ENCODE measurements at places on chromosomes 6 and 20.

DNA sequence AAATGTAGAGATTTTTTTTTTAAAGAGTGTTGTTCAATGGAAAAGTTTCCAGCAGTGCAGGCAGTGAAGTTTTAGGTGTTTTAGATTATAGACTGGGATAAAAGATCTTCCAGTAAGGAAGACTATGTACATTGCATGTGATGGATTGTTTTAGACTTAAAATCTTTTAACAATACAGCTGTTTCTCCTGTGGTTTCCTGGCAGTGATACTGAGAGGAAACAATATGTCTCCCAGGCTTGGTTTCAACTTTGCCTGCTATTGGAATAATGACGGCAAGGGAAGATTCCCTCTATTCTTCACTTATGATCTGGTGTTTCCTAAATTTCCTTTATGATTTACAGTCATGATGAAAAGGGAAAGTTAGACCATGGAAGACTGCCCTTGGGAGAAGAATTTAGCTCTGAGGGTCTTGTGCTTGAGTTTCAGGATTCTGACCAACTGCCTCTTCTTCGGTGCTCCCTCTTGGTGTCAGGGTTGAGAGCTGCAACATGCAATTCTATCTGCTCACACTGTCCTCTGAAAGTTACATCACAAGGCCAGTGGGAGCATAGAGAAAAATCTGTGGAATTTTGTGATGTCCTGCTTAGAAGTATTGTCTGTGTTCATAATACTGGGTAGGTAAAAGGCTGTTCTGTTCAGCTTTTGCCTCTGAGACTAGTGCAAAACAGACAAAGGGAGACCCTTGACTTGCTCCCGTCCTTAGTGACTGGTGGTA lies 262.8 kb upstream of the MAN1A1 start:
- no peak for DNase-seq

- no peak for DNase-seq
Observed at GRCh38 chr6:63391203-63391970, 71.6 kb upstream of the LGSN start.

DNA sequence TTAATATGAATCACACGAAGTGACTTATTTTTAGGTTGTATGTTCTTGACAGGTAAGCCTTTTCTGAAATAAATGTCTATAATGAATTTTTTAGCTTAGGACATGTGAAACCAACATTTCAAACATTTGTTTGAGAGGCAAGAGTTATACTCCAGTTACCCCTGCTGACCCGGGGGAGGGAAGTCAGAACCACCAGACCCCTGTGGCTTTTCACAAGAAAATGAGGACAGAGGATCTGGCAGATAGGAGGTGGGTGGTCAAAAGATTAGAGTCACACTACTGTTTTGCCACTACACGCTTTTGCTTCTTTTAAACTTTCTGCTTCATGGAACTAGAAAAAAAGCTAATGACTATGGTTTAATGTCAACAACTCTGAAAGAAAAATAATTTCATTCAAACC lies 27.5 kb upstream of the ADGRF4 start:
- no peak for DNase-seq

- DNase-seq: no peak
Observed at GRCh38 chr6:15914553-15914952, 214.3 kb upstream of the MYLIP start.

DNA sequence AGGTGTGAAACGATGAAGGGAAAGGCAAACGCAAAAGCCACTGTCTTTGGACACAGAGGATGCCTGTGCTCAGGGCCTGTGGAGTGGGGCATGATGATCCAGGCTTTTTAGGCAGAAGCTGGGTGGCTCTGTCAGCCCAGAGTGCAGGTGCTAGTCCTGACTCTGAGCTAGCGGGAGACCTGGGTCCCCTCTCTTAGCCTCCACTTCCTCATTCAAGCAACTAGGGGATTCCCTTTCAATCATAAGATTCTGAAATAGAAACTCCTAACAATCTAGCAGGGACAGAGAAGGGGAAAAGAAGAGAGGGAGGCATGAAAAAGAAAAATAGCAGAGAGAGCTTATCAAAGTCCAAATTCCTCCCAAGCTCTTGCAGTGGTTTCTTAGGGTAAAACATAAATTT lies 7.6 kb upstream of the HIVEP2 start:
- DNase-seq: no peak

GRCh38 chr20:42218621-42219374 lies 600.6 kb upstream of the CHD6 start:
- no peak for DNase-seq

- DNase-seq: no peak
Observed at GRCh38 chr20:40902661-40903060, 126.0 kb upstream of the TOP1 start.

DNA sequence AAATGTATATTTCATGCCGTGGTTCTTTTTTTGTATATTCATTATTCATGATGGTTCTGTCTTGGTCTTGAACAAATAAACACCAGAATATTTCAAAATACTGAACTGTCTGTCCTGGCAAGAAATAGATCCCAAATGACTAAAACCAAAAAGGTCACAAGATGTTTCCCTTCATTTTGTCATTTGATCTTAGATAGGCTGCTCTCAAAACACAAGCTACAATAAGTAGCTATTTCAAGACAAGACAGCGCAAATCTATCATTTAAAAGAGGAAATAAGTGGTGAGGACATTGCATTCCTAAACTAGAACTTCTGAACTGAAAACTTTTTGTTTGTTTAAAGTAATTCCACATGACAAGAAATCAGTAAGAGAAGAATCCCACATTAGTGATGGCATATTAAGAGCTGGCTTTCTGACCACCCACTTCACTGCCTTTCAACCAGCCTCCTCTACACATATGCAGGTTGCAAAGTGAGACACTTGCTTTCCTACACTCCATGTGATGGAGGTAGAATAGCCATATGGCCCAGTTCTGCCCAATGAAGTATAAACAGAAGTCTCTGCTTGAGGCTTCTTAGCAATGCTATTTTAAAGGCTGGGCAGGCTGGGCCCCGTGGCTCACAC lies 54.4 kb upstream of the CCDC28A start:
- no peak for DNase-seq

- DNase-seq: no peak
Observed at GRCh38 chr6:37319156-37319555, 34.6 kb upstream of the RNF8 start.

DNA sequence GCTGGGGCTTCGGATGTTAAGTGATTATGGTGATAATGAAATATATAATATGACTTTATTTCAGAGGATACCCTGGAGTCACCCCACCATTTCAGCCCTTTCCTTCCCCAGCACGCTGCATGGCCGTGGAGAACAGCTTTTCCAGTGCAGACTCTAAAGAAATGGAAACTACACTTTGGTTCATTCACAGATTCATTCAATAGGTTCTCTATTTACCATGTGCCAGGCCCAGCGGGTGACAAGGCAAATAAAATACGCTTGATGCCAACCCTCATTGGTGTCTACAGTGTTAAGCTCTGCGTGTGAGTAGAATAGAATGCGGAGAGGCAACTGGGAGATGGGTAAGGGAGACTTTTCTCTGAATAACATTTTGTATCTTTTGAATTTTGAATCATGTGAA lies 89.7 kb downstream of the TCP11 start:
- DNase-seq: no peak

DNA sequence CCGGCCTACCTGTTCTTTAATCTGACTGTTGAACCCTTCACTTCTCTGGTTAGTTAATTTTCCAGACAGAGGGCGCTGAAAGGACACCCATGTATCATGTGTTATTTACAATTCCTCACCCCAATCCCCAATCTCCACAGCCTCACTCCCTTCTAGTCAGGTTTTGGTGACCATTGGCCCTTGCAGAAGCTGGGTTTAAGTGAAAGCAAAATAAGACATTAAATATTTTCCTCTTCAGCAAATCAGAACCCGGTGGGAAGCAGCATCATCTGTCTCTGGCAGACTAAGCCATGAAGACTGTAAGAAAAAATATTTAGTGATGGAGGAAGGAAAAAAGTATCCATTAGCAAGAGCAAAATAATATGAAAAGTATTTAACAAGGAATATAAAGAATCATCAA lies 9.4 kb upstream of the HLA-DQA1 start:
- no peak for DNase-seq

- DNase-seq: no peak
Observed at GRCh38 chr6:53579338-53579737, 34.4 kb upstream of the GCLC start.

DNA sequence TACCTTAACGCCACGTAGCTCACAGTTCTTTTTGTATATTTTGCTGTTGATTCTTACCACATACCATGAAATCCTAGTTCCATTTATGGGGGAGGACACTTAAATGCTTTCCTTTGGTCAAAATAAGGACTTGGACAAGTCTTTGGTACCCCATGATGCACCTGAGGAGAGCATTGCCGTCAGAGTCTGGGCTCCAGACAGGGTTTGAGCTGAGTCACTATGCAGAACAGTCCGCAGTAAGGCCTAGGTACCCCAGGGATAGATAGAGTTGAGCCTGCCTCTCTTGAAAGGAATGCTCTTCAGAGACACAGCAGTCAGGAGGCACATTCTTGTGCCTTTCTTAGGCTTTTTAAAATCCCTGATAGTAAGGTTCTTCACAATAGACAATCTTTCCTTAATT lies 6.0 kb downstream of the PARD6B start:
- DNase-seq: no peak

- no peak for DNase-seq
Observed at GRCh38 chr6:64013011-64013410, 377.4 kb downstream of the PHF3 start.

- no peak for DNase-seq
Observed at GRCh38 chr6:93226822-93227221, 192.5 kb downstream of the EPHA7 start.

DNA sequence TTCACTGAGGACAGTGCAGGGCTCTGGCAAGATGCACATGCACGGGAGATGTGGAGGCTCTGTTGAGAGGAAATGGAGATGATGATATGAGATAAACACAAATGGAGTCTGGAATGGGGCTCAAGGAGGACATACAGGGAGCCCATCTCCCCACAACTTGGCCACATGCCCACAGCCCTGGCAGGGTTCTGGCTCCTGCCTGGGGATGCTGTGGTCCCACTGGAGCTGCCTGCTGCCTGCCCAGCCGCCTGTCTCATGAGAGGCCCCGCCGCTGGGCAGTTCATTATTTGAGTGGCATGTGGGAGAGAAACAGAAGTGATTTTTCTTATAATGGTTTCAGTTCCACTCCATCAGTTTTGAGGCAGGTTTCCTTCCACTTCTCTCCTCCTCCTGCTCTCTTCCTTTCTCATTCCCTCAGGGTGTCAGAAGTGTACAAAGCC lies 133.6 kb upstream of the TRAF3IP2 start:
- DNase-seq: no peak

DNA sequence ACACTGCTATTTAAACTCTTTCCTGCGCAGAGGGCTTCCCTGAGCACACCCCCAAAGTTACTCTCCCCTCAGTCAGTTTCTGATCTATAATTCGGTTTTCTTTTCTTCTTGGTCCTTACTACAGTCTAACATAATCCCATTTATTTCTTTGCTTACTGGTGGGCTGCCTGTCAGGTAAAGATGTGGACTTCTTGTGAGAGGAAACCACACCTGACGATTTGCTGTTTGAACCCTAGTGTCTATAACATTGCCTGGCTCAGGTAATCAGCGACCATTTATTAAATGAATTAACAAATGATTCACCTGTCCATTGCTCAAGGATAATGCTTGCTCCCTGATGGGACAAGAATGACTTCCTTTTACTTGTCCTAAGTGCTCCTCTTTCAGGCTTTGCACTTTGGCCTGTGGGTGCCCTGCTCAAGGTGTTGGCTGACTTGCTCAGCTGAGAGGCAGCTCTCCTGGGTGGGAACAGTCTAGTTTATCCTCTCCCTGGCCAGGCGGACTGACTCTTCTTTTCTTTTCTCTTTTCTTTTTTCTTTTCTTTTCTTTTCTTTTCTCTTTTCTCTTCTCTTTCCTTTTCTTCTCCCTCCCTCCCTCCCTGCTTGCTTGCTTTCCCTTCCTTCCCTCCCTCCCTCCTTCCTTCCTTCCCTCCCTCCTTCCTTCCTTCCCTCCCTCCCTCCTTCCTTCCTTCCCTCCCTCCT lies 233.1 kb downstream of the BCAS1 start:
- no peak for DNase-seq

- no peak for DNase-seq
Observed at GRCh38 chr6:13065581-13065980, 262.8 kb downstream of the TBC1D7 start.

DNA sequence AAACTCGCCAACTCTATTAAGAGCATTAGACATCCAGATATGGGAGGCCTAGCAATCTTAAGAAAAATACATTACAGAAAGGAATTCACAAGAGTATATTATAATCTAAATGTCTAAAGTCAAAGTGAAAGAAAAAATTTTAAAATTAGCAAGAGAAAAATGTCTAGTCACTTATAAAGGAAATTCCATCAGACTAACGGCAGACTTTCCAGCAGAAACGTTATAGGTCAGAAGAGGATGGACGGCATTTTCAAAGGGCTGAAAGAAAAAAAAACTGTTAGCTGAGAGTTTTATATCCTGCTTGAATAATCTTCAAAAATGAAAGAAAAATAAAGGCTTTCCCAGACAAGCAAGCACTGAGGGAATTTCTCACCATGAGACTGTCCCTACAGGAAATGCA lies 269.0 kb downstream of the HDGFL1 start:
- DNase-seq: no peak

Measured in stimulated activated CD8-positive, alpha-beta memory T cell treated with anti-CD3 and anti-CD28 coated beads, Interleukin-7, amount 100 ng/mL, for 48 hours (primary cell).